AG10803 (cell line): ENCODE measurements at places on chromosomes 3 and 15.
A peak's percentile ranks its signal among the peaks of the same experiment; 100 is the strongest.

DNA sequence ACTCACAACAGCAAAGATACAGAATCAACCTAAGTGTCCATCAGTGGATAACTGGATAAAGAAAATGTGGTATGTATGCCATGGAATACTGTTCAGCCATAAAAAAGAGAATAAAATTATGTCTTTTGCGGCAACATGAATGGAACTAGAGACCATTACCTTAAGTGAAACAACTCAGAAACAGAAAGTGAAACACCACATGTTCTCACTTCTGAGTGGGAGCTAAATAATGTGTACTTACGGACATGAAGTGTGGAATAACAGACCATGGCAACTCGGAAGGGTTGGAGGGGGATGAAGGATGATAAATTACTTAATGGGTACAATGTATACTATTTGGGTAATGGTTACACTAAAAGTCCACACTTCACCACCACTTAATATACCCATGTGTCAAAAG lies 600.6 kb downstream of the MAGI1 start:
- no peak for DNase-seq

- DNase-seq: no peak
These were observed 373.3 kb upstream of the RBMS3 start for GRCh38 chr3:28907616-28908015.

- DNase-seq: no peak
These were observed 73.1 kb upstream of the TERB2 start for GRCh38 chr15:44883199-44883877.

- peak; percentile 39 for DNase-seq
These were observed 59.7 kb downstream of the NOX5 start for GRCh38 chr15:69074001-69074842.

GRCh38 chr15:70314018-70314354 lies 216.3 kb upstream of the TLE3 start:
- DNase-seq: no peak

DNA sequence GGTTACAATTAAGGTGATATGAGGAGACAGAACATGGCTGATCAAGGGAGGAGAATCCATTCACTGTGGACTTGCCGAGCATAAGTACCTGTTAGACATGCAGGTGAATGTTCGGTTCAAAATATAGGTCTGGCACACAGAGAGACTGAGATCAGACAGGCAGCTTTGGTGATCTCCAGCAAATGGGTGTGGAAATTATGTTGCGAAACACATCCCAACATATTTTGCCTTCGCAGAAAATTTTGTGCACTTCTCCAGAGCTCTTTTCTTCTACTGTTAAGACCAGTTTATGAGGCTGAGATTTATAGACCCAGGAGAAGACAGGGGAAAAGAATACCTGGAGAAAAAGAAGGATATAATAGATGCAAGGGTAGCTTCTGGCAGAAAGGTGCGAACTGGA lies 183.2 kb downstream of the NEK10 start:
- no peak for DNase-seq

DNA sequence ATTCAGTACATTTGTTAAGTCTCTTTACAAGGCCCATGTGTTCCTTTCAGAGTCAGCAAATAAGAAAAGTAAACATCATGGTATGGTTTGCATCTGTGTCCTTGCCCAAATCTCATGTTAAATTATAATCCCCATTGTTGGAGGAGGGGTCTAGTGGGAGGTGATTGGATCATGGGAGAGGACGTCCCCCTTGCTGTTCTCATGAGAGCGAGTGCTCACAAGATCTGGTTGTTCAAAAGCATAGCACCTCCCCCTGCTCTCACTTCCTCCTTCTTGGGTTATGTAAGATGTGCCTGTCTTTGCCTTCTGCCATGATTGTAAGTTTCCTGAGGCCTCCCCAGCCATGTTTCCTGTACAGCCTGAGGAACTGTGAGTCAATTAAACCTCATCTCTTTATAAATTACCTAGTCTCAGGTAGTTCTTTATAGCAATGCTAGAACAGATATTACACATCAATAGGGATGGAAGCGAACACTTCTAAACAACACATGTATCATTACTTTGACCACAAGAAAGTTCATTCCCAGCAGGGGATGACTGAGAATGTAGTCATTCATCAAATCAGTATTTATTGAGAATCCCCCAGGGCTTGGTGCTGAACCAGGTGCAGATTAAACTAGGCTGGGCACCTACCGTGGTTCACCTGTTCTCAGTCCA lies 4.1 kb downstream of the EFCAB12 start:
- no peak for DNase-seq

GRCh38 chr3:54596087-54596486 lies 331.8 kb downstream of the LRTM1 start:
- DNase-seq: no peak

DNA sequence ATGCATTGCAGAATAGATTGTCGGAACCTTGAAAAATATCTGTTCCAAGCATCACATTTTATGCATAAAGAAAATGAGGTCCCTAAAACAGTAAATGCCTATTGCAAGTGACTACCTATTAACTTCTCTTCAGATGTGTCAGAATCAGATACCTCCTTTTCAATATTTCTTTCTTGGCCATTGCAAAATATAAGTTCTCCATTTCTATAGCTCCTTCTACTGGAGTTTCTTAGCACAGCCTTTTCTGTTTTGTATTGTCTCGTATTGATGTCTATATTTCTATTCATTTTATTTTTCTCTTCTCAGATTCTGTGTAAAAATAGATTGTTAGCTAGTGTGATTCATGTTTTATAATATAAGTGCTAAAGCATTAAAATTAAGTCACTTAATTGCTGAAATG lies 63.4 kb downstream of the PPARG start:
- no peak for DNase-seq

DNA sequence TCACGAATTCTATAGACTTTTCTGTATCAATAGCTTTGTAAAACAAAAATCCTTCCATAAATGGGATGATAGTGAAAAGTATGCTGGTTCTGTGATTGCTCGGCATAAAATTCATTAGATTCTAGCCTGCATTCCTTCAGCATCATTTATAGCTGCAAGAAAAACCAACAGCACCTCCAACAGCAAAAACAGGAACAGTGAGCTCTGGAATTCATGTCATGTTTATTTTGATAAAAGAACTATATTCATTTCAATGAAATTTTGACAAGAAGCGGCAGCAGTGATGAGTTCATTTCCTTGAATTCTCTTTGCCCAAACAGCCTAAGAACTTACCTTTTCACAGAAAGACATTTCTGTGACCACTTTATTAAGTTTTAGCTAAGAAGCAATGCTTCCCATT lies 515.2 kb upstream of the CCDC54 start:
- DNase-seq: peak; percentile 65

DNA sequence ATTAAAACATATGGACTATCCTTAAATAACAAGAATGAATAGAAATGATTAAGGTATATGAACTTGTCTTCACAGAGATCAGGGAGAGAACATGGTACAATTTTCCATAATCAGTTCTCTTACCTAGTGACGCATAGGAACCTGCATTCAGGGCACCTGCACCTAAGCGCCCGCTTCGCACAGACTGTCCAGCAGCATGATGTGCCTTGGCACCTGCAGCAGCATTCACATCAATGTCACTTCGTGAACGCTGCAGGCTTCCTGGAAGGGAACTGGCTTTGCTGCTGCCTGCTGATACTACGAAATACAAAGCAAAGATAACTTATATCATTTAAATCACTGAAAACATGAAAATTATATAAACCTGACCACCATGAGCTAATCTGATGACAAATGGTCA lies 115.2 kb downstream of the CLASP2 start:
- DNase-seq: no peak

GRCh38 chr3:154119951-154120350 lies 1.2 kb upstream of the ARHGEF26 start:
- DNase-seq: no peak

GRCh38 chr15:40427188-40427587 lies 13.6 kb upstream of the BAHD1 start:
- DNase-seq: no peak

- no peak for DNase-seq
These were observed 33.2 kb downstream of the KBTBD12 start for GRCh38 chr3:127948211-127948610.

DNA sequence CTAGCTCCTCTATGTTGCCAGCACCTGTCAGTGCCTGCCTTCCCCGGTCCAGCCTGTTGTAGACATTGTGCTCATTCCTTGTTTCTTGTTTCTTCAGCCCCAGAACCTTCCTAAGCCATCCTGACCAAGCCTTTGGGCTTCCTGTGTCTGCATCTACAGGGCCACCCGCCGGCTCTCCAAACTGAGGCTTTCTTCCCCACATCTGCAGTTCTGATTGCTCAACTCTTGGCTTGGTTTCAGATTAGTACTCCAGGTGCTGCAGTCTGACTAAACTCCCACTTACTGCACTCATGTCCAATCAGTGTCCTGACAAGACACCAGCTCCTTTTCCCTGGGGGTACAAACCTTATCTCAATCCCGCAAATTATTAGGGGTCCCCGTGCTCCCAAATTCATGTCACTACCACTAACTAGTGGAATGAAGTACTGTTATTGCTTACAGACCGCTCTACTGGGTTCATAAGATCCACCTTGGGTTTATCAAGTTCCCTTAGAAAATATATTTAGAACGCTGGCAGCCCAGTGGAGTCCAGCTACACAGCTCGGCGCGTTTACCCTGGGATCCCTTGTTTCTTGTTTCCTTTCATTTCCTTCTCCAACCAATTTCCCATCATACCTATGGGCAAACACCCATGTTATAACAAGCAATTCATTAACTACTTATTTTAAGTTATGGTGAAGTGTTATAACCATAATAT lies 114.2 kb upstream of the TJP1 start:
- peak; percentile 15 for DNase-seq

DNA sequence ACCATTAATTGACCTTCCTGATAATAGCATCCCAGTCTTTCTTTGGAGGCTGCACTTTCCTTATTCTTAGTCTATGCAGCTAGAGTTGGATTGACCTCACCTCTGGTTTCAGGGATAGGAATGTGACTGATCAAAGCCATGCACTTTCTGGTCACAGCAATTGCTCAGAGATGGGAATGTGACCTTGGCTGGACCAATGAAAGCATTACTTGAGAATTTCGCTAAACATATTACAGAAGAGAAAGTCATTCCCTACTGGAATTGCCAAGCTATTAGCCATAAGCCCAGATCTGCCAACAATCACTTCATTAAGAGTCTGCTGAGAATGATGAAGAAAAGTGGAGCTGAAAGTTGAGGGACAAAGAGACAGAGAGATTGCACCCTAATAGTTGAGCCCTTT lies 32.7 kb downstream of the RTP1 start:
- peak; percentile 35 for DNase-seq

- DNase-seq: no peak
These were observed 30.1 kb upstream of the MANF start for GRCh38 chr3:51354731-51355615.

DNA sequence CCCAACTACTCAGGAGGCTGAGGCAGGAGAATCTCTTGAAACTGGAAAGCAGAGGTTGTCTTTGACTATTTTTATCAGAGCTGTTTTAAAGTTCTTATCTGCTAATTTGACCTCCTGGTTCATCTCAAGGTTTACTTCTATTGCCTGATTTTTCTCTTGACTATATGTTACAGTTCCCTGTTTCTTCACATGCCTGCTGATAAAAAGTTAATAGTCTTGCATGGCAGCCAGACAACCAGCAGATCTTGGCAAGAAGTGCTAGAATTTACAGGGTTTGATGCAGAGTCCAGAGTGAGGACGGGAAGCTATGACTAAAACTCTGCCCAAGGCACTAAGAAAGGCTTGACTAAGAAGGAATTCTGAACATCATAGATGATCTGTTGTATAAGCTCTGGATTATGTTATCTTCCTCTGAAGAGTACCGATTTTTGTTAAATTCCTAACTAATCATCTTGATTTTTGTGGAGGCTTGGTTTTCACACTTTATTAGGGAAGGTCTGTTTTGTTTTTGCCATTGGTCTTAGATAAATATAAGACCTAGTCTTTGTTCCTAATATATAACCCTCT lies 85.9 kb downstream of the CHSY1 start:
- DNase-seq: no peak

DNA sequence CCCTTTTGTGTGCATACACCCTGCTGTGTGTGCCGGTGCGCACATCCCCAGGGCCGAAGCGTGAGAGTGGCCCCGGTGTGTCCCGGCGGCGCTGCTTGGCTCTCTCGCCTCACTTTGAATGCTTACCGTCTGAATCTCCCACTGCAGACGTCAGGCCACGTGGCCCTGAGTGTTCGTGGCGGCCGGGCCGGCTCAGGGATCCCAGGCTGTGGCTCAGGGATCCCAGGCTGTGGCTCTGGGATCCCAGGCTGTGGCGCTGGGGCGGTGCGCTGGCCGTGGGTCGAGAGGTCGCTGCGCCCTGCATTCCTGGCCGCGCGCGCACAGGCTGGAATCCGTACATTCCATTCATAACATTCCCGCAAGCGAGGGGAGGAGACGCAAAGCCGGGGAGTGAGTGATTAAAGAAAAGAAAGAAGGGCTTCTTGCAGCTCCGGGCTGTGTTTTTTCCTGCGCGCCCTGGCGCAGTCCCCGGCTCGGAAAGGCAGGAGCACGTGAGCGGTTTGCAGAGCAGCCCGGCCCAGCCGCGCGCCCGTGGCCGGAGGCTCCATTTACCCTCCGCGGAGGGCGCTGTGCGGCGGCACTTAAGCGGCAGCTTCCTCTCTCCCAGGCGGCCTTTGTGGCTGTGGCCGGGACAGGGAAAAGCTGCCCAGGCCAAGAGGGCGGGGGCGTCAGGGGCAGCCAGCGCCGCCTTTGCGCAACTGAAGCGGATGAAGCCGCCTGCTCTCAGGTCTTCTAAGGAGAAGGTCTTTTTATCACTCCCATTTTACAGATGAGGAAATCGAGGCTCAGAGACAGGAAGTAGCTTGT lies 87.0 kb upstream of the ALDH1L1 start:
- peak; percentile 97 for DNase-seq
